ENCODE measurements at places on chromosomes 11 and 22.

GRCh38 chr11:114078423-114078822 is 18.9 kb downstream of the ZBTB16 start:
- no peak for DNase-seq

DNA sequence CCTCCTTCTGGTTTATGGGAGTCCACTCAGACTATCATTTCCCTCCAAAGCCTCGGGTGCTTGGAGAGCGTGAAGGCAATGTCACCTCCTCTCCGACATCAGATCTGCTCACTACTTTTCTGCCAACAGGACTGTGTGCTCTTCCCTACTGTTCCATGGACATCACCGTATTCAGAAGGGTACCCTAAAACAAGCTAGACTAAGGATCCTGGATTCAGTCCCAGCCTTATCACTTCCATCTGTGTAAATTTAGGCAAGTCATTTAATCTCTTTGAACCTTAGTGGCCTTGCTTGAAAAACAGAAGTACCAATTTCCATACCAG is 78.2 kb downstream of the KCNC1 start:
- no peak for DNase-seq

- no peak for DNase-seq
Measured at GRCh38 chr22:21710156-21710555, 25.4 kb downstream of the YPEL1 start.

DNA sequence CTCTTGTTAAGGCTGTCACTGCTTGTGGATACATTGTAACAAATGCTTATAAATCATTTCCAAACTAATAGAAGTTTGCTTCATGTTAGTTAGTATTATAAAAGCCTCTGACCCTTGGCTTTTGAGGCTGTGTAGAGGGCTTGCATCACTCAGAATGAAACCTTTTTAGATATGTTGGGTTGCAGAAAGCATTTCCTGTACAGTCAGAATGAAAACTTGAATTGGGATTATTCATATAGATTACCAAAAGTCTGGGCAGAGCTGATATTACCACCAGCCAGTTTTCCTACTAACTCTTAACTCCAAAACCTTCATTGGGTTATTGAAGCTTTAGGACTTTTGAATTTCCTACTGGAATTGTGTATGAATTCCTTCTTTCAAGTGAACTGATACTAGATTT is 12.0 kb downstream of the KMT2A start:
- peak; percentile 69 for DNase-seq

DNA sequence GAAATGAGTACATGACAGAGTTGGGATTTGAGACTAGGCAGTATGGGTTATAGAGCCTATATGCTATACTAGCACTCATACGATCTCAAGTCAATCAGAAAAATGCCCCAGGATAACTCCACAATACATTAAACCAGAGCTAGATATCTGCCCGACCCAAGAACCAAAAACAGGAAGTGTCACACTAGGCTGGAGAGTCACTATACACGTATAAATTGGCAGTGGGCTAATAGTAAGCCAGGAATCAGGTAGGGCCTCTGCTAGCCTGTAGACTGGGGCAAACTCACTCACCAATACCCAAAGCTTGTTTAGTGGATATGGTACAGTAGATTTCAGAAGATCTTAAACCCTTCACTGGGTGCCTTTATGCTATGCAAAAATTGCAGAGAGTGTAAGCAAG is 16.2 kb upstream of the EIF4G2 start:
- DNase-seq: no peak

- DNase-seq: no peak
Measured at GRCh38 chr11:114109206-114110090, 49.9 kb downstream of the ZBTB16 start.

DNA sequence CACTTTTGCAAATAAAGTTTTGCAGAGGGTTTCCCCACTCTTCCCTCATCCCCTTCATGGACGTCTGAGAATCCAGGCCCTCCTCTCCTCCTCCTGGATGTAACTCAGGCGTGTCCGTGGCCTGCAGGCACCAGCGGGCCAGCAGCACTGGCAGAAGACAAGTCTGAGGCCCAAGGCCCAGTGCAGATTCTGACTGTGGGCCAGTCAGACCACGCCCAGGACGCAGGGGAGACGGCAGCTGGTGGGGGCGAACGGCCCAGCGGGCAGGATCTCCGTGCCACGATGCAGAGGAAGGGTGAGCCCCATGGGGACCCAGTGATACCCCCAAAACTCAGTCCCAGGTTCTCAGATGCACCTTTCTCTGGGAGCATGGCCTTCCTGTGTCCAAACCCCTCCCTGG is 14.4 kb downstream of the TUB start:
- no peak for DNase-seq

DNA sequence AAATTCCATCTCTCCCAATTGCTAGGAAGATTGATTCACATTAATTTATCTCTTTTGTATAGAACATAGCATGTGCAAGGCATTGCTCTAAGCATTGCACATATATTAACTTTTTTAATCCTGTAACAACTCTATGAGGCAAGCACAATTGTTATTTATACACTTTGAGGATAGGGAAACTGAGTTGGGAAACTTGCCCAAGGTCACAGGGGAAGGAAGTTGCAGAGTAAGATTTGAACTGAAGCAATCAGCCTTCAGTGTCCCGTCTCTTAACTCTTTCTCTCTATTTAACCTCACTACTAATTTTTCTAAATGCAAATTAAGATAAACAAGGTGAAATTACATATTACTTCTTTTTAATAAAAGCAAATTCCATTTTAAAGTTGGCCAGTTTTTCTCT is 22.2 kb downstream of the OR56B4 start:
- no peak for DNase-seq

- peak; percentile 56 for DNase-seq
Measured at GRCh38 chr11:2377511-2378443, 667 bp downstream of the CD81 start.

- DNase-seq: no peak
Measured at GRCh38 chr11:130874955-130875531, 41.2 kb downstream of the SNX19 start.

- DNase-seq: no peak
Measured at GRCh38 chr22:48474881-48475280, 1352.8 kb downstream of the BRD1 start.

DNA sequence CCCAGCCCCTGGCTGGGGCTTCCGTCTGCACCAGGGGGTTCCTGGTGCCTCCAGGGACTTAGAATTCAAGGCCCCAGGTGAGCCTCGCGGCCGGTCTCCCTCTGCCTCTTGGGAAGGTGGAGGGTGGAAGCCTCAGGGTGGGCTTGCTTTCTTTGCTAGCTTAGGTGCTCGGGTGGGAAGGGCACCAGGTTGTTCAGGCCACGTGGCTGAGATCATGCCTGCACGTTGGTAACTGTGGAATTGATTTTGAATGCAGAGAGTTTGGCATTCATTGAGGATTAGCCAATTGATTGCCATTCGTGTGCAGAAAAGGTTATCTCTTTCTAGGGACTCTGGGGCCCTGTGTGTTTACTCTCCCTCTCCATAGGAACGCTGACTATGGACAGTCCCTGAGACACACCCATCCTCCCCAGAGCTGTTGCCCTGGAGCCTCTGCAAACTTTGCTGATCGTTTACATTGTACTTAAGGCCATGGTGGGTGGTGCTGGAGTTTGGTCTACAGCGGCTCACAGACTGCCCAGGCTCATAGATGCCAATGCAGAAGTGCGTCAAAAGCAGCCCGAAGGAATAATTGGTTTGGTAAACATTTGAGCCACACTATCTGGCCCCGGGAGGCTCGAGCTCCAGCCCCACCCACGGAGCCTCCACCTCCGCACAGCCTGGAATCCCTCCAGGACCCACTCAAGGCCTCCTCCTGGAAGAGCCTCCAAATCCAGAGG is 1457.7 kb downstream of the BRD1 start:
- DNase-seq: no peak

Measured in iris pigment epithelial cell (primary cell).